RCC 7860 (cell line): ENCODE measurements at places on chromosomes 12 and 14.

GRCh38 chr14:94483071-94483451, 7.1 kb upstream of the SERPINA9 start:
- DNase-seq, result no peak

DNA sequence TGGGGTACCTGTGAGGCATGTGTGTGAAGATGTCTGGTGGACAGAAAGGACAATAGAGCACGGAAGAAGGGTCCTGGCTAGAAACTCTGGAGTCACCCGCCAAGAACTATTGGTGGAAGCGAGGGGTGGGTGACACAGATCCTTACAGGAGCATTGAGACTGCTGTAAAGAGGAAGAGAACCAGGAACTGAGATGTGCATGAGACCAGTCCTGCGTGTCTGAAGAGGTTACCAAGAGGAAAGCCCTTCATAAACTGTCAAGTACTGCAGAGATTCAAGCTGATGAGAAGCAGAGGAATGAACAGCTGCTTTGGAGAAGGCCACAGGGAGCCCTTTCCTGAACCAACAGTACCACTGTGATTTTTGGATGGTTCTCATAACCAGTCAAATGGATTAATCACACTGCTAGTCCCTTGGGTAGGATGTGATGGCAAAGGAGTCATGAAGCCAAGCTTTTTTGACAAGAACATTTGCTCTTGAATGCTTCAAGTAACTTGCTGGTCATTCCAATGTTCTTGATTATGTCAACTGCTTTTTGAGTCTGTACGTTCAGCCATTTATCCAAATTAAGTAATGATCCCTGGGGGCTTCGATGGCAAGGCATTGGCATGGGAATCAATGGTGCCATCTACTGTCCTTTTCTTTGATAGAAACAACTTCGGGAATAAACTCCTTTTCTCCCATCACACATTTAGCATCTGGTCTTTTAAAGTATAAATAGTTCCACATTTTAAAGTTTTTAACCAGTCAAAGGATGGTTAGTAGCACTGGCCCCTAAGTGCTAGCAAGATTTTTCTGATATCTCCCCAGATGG, 42.9 kb downstream of the GPR135 start:
- DNase-seq, result no peak

GRCh38 chr12:124980098-124980892, 8.6 kb downstream of the DHX37 start:
- DNase-seq, result no peak

- peak; percentile 67 for DNase-seq
Measured at GRCh38 chr12:104215638-104216297, at the start of gene TXNRD1. Gene TXNRD1, plus strand, starts transcription at chr12:104215779. Its CDS starts 24 bp downstream, at chr12:104215803.

GRCh38 chr12:27772328-27773049, 7.5 kb upstream of the KLHL42 start:
- no peak for DNase-seq

DNA sequence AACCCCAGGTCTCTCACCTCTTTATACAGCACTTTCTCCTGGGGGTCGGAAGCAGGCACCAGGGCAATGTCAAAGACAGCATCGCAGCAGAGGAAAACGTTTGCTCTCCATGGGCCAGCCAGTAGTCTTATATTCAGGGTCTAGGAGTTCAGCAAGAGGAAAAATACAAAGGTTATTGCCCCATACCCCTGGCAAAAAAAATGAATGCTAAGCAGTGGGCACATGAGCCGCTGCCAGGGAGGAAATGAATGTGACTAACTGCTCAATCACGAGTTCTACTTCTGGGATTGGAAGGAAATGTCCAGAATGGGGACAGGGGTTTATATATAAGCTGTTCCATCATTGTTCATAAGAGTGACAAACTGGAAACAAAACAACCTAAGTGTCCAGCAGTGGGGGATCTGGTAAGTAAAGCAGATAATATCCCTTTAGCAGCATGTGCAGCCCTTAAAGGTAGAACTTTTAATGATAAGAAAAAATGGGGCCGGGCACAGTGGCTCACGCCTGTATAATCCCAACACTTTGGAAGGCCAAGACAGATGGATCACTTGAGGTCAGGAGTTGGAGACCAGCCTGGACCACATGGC, 53.8 kb downstream of the PHETA1 start:
- no peak for DNase-seq

GRCh38 chr14:37078131-37078530, 94.3 kb downstream of the SLC25A21 start:
- DNase-seq, result no peak

GRCh38 chr14:40252817-40253447, 820.7 kb upstream of the FBXO33 start:
- no peak for DNase-seq

DNA sequence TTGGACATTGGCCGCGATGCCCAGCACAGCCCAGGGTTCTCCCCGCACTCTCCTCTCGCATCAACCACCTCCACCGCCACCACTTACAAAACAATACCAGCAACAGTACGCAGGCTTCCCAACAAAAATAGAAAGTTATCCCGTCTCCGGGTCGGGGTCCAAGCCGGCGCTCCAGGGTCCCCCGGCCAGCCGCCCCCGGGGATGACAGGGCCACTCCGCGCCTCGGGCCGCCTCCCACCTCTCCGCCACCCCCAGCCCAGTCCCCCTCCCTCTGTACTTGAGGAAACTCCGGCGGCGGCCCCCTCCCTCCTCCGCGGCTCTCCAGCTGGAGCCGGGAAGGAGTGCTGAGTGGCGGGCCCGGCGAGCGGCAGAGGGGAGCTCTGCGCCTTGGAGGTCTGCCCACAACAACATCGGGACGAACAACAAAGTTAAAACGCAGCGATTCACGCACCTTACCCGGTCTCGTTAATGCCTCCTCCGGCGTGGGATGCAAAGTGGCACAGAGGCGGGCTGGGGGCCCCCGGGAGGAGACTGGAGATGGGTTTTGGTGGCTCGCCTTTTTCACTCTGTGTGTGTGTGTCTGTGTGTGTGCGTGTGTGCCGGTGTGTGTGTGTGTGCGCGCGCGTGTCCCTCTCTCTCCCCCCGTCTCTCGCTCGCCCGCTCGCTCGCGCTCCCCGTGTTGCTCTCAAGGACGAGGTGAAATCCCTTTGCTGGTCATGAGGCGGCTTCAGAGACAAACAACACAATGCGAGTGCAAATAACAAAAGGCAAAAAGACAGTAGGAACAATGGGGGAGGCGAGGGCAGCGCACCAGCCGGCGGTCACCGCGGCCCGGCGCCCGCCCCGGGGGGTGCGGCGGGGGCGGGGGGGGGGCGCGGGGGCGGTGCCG, 386.8 kb downstream of the BCAT1 start:
- DNase-seq, result peak; percentile 7

GRCh38 chr12:67237231-67237630, 31.9 kb upstream of the CAND1 start:
- DNase-seq, result no peak

GRCh38 chr12:95371571-95371970, 102.4 kb upstream of the METAP2 start:
- no peak for DNase-seq

DNA sequence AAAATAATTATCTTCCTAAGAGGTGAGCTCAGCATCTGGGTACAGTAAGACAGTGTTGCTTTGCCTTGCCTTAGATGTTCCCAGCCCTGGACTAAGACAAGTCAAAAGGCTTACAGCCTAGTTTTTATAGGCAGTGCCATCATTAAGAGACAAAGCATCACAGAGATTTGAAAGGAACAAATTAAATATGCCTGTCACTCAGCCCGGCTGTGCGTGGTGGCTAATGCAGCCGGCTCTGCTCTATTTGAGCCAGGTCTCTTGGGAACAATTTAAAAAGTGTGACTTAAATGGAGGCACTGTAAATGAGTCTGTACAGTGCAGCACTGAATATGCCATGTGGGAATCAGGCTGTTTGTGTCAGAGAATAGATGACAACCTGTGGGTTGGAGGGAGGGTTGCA, 1687.4 kb upstream of the FLRT2 start:
- no peak for DNase-seq

GRCh38 chr14:23355871-23356435, 3.3 kb upstream of the SLC22A17 start:
- DNase-seq, result no peak

DNA sequence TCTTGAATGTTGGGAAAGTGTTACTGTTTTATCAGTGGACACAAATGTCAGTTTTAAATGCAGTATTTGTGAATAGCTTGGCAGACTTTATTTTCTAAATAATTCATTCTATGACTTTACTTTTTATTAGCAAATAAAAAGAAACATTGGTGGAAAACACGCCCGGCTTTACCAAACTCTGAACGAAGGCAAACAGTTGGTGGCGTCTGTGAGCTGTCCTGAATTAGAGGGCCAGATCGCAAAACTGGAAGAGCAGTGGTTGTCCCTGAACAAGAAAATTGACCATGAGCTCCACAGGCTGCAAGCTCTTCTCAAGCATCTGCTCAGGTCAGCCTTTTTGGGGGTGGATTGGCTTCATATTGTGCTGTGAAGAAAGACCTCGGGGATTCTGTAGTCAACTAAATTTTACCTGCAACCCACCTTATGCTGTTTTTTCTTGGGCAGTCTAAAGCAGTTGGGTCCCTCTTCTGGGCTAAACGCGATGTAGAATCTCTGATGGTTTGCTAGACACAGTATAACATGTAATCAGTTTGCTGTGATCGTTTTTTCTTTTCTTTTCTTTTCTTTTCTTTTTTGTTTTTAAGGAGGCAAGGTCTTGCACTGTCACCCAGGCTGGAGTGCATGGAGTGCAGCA, 156.4 kb downstream of the ESR2 start:
- no peak for DNase-seq

- no peak for DNase-seq
Measured at GRCh38 chr14:58191763-58192601, 8.0 kb upstream of the ACTR10 start.

- DNase-seq, result no peak
Measured at GRCh38 chr12:52434081-52434733, at the start of gene KRT75. Gene KRT75, minus strand, starts transcription at chr12:52434371. Its CDS starts 67 bp downstream, at chr12:52434304.

DNA sequence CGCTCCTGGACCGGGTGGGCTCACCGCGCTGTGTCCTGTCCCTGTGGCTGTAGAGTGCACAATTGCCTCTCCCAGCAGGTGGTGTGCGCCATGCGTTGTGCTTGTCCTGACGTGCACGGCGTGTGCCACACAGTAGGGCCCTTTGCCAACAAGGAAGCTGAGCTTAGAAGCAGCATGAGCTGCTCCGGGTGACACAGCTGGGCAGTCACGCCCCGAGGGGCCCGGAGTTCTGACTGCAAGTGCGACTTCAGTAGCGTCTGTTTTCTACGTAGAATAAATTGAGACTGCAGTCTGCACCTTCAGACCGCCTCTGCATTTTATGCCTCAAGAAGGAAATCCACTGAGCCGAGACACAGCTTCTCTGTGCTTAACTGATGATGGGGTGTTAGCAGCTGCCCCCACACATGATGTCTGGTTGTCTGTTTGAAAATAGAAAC, 81.6 kb downstream of the ADGRD1 start:
- no peak for DNase-seq

- no peak for DNase-seq
Measured at GRCh38 chr12:67039995-67040860, 228.9 kb upstream of the CAND1 start.

GRCh38 chr12:54420766-54421144, 1.7 kb upstream of the ITGA5 start:
- no peak for DNase-seq

DNA sequence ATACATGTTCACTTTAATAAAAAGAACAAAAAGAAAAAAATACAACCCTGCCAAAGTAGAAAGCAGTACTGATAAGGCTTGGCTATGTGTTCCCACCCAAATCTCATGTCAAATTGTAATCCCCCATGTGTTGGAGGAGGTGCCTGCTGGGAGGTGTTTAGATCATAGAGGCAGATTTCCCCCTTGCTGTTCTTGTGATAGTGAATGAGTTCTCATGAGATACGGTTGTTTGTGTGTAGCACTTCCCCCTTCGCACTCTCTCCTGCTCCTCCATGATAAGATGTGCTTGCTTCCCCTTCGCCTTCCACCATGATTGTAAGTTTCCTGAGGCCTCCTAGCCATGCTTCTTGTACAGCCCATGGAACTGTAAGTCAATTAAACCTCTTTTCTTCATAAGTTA, 59.9 kb downstream of the USP15 start:
- no peak for DNase-seq
